ENCODE measurements at places on chromosomes 11 and 22. TPM values are rescaled to one million over a fixed set of nuclear protein-coding genes. Genes with fewer than 3 reads are reported as not detected.

The KCNJ1 gene
- total RNA-seq: not detected

The AIFM3 gene
- 4.8 TPM for total RNA-seq

The NCR3LG1 gene
- total RNA-seq: 2.1 TPM

The TMEM191B gene
- total RNA-seq: 2.3 TPM

The APLP2 gene
- 188 TPM for total RNA-seq

The MMP13 gene
- not detected for total RNA-seq

The TRIM6 gene
- 8.9 TPM for total RNA-seq

The PANX1 gene
- total RNA-seq: 20.0 TPM

The CDCA5 gene
- 71.6 TPM for total RNA-seq

The MAP6 gene
- total RNA-seq: 1.7 TPM

The SPON1 gene
- not detected for total RNA-seq

The FZD4 gene
- total RNA-seq: 0.95 TPM

The CRYBB3 gene
- total RNA-seq: not detected

The TRIM5 gene
- total RNA-seq: 12.2 TPM

The PRR5L gene
- 10.4 TPM for total RNA-seq

The JOSD1 gene
- 27.3 TPM for total RNA-seq

The GAL gene
- 22.8 TPM for total RNA-seq

The OR4D5 gene
- total RNA-seq: not detected

The PGA5 gene
- not detected for total RNA-seq

The EP300 gene
- 21.0 TPM for total RNA-seq

The MRGPRF gene
- total RNA-seq: 0.18 TPM

The GRK2 gene
- total RNA-seq: 29.7 TPM

The ARHGAP32 gene
- total RNA-seq: 3.1 TPM

The POU2AF3 gene
- total RNA-seq: 0.53 TPM

The AQP11 gene
- total RNA-seq: 2.6 TPM

The KCNK4 gene
- not detected for total RNA-seq

The DUSP8 gene
- total RNA-seq: 1.7 TPM

The PARVG gene
- total RNA-seq: not detected

The IGLL5 gene
- not detected for total RNA-seq

The ANO1 gene
- 0.82 TPM for total RNA-seq

The CSF2RB gene
- total RNA-seq: not detected

The OR6A2 gene
- total RNA-seq: not detected

The TMEM132A gene
- total RNA-seq: 179 TPM

The SNX32 gene
- total RNA-seq: not detected

The RTCB gene
- 79.1 TPM for total RNA-seq

The INS gene
- not detected for total RNA-seq

The MYOD1 gene
- not detected for total RNA-seq

The C11orf42 gene
- total RNA-seq: not detected

The APOA4 gene
- total RNA-seq: not detected

The THY1 gene
- total RNA-seq: 14.5 TPM

The CCDC87 gene
- total RNA-seq: 0.60 TPM

The TTLL1 gene
- 2.0 TPM for total RNA-seq

The LRRC75B gene
- total RNA-seq: 8.9 TPM

The OR10D3 gene
- total RNA-seq: not detected

The PLAAT2 gene
- total RNA-seq: 0.27 TPM

The TCP11L1 gene
- total RNA-seq: 21.2 TPM

The RASL10A gene
- total RNA-seq: not detected

The SYT8 gene
- not detected for total RNA-seq

The C11orf98 gene
- 143 TPM for total RNA-seq

The GLYAT gene
- not detected for total RNA-seq

The TMEM179B gene
- 86.3 TPM for total RNA-seq

The IL18 gene
- 94.3 TPM for total RNA-seq

The APOBEC3H gene
- total RNA-seq: not detected

The LRRC56 gene
- total RNA-seq: 0.87 TPM

The FERMT3 gene
- total RNA-seq: 3.1 TPM
